ENCODE measurements at places on chromosomes 4 and X.

DNA sequence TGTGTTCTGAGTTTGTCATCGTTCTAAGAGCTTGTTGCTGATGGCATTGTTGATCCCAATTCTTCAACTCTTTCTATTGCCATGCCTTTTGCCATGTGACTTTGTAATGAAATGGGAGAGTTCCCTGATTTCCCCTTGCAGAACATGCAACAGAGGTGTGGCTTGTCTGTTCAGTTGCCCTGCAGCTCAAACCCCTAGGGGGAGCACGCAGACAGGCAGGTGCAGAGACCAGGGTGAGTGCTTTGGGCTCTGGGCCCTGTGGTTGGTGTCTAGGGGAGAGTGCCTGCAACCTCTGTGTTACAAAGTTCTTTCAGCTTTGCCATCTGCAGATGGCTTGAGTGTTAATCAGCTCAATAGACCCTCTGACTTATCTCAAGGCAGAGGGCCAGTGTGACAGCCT is 332.7 kb downstream of the MID1IP1 start:
- no peak for DNase-seq

DNA sequence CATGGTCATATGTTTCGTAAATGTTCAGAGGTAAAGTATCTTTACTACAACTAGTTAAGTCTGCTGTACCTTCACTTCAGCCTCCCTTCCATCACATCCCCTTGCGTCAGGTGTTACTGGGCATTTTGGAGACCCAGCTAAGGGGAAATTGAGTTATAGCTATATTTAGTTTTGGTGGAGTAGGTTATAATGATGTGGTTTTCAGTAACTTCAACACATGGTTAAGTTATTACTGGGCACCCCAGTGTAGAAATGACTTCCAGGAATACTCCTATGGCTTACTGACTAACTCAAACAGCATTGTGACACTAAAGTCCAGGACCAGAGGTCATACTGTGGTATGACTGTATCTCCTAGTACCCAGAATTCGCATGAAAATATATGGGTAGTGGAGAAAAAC is 23.4 kb upstream of the ACSL1 start:
- DNase-seq = no peak

GRCh38 chr4:117575850-117576249 is 458.4 kb upstream of the NDST3 start:
- no peak for DNase-seq

- DNase-seq = no peak
Observed at GRCh38 chrX:81208916-81209315, 7.0 kb downstream of the SH3BGRL start.

GRCh38 chr4:14513471-14513870 is 488.8 kb upstream of the CPEB2 start:
- DNase-seq = no peak

- DNase-seq = no peak
Observed at GRCh38 chrX:128781506-128781905, 729.3 kb upstream of the ACTRT1 start.

DNA sequence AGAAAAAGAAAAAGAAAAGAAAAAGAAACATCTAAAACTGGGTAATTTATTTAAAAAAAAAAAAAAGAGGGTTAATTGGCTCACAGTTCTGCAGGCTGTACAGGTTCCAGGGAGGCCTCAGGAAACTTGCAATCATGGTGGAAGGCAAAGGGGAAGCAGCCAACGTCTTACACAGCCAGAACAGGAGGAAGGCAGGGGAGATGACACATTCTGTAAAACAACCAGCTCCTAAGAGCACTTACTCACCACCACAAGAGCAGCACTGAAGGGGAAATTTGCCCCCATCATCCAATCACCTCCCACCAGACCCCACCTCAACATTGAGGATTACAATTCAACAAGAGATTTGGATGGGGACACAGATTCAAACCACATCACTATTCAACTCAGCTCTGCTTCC is 36.8 kb upstream of the TMEM184C start:
- no peak for DNase-seq
